ENCODE measurements at places on chromosomes 1 and 21. TPM values are rescaled to one million over a fixed set of nuclear protein-coding genes. Genes with fewer than 3 reads are reported as not detected.

The SYTL1 gene
- total RNA-seq, result 0.18 TPM

The UBE2G2 gene
- total RNA-seq, result 85.0 TPM

The NEK2 gene
- 2.1 TPM for total RNA-seq

The LCE2C gene
- total RNA-seq, result not detected

The OR2AK2 gene
- total RNA-seq, result not detected

The PANK4 gene
- total RNA-seq, result 14.8 TPM

The SPATA46 gene
- not detected for total RNA-seq

The ELOVL1 gene
- total RNA-seq, result 48.6 TPM

The POTED gene
- not detected for total RNA-seq

The AKNAD1 gene
- total RNA-seq, result not detected

The FCRL5 gene
- not detected for total RNA-seq

The MYOM3 gene
- total RNA-seq, result not detected

The LRRC53 gene
- total RNA-seq, result not detected

The CNIH3 gene
- 3.6 TPM for total RNA-seq

The CXADR gene
- 2.0 TPM for total RNA-seq

The SIK1 gene
- total RNA-seq, result 1.3 TPM

The CFAP141 gene
- not detected for total RNA-seq

The SLC9C2 gene
- not detected for total RNA-seq

The HSF2BP gene
- 1.7 TPM for total RNA-seq

The FCRL4 gene
- not detected for total RNA-seq

The AVPR1B gene
- not detected for total RNA-seq

Measured in smooth muscle cell of bladder (primary cell).